LHCN-M2 (cell line): ENCODE measurements at places on chromosomes 16 and 17. TPM values are rescaled to one million over a fixed set of nuclear protein-coding genes. Genes with fewer than 3 reads are reported as not detected.
A peak's percentile ranks its signal among the peaks of the same experiment; 100 is the strongest.

TPPP3 gene
- 11.9 and 17.6 TPM in 2 replicates for total RNA-seq

DNA sequence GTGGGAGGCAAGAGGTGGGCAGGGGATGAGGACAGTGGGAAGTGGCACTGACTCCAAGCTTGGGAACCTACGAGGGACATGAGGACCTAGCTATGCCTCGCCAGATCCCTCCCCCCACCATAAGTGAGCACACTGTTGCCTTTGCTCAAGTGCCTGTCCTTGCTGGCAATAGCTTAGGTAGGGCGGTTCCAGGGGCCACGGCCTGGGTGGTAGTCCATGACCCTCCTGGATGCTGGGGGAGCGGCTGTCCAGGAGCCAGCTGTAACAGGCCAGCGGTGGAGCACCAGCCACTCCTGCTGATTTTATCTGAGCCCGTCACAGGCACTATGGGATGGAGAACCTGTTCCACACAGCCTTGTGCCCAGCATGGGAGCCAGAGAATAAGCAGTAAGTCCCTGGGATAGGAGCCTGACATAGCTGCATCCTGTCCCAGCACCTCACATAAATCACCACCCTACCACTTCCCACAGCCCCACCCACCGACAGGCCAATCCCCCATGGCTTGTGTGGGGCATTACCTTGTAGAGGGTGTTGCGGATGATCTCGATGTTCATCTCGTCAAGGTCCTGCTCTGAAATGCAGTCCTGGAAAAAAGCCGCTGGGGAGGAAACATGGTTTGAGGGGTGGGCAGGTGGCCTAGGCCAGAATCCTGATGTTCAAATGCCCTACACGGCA lies 11.8 kb downstream of the HSD11B2 start:
- DNase-seq = no peak

NPIPB5 gene
- 16.0 and 16.8 TPM in 2 replicates for total RNA-seq

HCFC1R1 gene
- 20.6 and 28.1 TPM in 2 replicates for total RNA-seq

GRCh38 chr17:40952154-40952553 lies 14.6 kb downstream of the KRT39 start:
- no peak for DNase-seq

CACNA1H gene
- total RNA-seq = not detected in 2 replicates

DNA sequence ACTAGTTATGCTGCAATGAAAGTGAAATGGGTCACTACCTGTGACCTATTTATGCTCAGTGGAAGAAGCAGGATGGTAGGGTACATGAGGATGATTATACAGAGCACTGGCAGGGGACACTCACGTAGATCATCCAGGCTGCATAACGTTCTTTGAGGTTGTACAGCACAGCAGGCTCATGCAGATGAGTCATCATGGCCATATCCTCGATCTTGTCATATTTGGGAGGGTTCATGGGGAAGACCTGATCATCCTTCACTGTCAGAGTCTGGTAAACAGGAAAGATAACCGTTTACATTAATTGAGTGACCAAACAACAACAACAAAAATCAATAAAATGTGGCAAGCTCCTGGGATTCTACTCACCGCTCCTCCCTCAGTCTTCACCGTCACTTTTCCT lies 2.1 kb downstream of the MYH2 start:
- peak; percentile 31 for DNase-seq
